ENCODE measurements at places on chromosomes 11 and 22.

- no peak for DNase-seq
Observed at GRCh38 chr11:43434893-43435292, 76.2 kb downstream of the TTC17 start.

DNA sequence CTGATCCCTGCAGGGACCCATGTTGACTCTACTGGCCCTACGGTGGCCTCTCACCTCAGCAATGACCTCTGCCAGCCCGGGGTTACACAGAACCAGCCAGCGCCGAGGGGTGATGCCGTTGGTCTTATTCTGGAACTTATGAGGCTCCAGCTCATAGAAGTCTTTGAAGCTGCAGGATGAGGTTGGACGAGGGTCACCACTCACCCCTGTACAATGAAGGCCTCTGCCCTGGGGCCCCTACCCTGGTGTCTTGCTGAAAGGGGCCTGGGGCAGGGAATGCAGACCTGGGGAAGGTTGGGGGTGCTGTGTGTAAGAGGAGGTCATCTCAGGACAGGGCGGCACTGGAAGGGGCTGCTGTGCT, 6.8 kb downstream of the PYGM start:
- no peak for DNase-seq

DNA sequence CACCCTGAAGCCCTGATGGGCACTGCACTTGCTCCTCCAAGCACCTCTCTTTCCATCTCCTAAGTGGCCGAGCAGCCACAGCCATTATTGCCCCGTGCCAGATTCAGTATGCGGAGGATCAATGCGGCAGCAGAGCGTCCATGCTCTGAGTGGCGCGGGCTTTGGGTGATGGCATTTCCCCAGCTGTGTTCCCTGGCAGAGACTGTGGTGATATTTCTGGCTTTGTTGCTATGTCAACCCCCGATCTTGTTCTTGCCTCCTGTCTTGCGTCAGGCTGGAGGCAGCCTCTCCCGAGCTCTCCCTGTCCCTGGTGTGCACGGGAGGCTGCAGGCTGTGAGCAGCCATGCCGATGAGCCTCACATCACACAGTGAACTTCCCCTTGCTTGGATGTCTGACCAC, 1018.6 kb downstream of the TBC1D22A start:
- DNase-seq: no peak

DNA sequence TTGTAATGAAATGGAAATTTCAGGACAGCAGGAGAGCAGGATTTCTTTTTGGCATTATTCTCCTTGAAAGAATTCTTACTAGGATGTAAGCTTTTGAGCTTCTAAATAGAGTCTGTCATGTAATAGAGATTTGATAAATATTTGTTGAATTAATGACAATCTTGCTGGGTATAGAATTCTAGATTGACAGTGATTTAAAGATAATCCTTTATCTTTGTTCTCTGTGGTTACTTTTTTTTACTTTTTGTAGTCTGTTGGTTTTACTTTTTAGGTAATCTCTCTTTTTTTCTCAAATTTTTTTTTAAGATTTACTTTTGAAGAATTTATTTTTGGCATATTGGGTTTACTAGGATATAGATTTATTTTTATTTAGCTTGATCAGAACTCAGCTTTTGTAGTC, 54.8 kb downstream of the TMEM135 start:
- no peak for DNase-seq

DNA sequence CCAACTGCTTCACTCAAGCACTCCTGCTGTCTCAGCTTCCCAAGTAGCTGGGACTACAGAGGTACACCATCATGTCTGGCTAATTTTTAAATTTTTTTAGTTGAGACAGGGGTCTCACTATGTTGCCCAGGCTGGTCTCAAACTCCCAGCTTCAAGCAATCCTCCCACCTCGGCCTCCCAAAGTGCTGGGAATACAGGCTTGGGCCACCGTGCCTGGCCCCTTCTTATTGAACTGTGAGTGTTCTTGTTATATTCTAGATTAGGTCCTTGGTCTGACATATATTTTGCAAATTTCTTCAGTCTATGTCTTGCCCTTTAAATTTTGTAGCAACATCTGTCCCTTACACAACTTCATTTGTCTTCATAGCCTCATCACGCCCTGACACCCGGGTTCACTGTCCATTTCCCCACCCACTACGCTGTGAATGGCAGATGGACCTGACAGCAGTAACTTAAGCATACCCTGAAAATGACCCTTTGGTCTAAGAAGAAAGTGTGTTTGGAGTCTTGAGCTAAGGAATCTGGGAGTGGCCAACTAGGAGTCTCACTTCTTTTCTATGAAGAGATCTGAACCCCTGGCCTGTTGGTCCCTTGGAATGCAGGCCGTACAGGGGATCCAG, 4.2 kb upstream of the FAM118A start:
- no peak for DNase-seq

DNA sequence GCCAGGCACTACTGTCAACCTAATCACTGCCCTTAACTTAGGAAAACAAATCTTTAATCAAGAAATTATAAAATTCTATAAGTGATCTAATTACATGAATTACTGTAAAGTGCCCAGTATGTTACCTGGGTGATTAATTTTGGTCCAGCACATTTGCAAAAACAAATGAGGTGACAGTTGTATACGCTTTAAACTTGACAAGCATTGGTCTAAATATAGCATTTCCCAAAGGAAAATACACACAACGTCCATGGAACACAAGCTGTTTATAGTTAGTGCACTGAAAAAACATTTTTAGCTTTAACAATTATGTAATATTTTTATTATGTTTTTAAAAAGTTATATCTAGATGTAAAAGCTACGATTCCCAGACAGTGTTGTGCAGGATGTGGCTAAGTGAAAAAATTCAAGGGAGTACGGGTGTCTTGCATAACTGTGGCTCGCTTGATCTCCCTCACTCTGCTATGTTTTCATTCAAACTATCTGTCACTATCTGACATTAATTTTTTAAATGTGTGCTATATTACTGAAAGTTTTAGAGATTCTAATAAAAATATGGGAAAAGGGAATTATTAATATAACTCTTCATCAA, 38.8 kb downstream of the PGR start:
- no peak for DNase-seq

DNA sequence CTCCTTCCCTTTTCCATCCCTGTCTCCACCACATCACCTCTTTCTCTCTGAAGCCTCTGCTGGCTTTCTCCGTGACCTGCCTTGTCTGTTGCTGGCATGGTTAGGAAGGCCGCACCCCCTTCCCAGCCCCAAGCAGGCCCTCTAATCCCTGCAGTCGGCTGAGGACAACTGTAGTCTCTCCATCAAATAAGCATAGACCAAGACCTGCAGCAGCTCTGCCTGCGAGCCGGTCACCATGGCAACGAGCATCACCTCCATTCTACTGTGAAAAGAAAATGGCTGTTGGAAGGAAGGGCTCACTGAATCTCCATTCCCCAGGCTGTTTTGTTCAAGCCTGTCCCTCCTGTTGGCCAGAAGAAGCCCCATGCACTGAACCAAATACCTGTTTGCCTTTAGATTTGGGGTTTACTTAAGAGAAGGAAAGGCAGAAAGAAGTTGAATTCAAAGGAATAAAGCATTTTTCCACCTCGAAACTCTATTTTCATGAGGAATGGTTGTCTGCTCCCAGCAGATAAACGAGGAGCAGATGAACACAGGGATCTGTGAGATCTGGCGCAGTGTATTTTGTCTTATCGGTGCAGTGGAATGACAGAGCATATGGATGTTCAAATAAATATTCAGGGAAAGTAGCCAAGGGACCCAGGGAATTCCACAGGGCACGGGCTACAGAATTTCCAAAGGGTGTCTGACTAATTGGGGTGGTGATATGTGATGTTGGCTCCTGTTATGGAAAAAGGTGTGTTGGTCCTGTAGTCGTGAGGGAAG, 113.1 kb upstream of the TTC12 start:
- DNase-seq: no peak

DNA sequence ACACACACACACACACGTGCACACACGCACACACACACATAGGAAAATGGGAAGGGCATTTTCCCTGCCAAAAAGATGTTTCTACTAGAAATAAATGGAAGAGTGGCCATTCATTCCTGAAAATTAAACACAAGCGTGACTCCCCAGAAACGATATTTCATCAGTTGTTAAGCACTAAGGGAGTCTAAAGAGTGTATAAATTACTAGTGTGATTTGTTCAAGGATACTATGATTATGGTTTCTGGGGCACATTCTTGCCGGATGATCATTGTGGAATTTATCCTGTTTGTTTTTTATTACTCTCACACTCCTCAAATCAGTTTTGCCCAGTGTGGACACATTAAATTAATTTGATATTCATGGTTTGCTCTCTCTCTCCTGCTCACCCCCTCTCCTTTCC, 16.4 kb upstream of the AMOTL1 start:
- no peak for DNase-seq

Data from NT2/D1 (cell line).